HuH-7 (cell line): ENCODE measurements at places on chromosomes 12 and 14.

DNA sequence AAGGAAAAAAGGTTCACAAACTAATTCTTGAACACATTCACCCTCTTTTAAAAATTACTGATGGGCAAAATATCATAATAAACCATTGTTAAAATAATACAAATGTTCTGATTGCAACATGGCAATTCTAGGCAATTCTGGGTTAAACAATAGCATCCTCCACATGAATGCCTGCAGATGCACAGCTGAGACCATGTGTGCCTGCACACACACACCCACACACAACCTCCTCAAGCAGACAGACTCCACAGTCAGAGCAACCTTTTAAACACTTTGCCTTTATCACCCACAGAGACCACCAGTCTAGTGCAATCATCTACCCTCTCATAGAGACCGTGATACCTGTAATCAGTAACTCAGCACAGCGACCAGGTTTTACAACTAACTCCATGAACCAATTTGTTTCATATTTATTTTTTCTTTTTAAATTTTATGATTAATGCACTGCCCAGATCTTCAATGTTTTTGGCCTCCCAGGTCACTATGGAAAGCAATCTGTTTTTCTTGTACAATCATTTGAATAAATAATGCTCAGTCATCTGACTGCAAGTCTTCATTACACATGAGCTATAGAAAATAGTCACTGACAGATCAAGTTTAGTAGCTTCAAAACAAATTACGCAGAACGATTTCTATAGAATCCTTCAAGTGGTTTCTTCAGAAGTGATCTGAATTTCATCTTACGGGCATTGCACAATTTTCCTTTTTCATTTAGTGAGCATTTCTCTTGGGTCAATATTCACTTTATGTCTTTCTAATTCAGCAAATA lies 105.8 kb downstream of the PRKD1 start:
- no peak for DNase-seq

DNA sequence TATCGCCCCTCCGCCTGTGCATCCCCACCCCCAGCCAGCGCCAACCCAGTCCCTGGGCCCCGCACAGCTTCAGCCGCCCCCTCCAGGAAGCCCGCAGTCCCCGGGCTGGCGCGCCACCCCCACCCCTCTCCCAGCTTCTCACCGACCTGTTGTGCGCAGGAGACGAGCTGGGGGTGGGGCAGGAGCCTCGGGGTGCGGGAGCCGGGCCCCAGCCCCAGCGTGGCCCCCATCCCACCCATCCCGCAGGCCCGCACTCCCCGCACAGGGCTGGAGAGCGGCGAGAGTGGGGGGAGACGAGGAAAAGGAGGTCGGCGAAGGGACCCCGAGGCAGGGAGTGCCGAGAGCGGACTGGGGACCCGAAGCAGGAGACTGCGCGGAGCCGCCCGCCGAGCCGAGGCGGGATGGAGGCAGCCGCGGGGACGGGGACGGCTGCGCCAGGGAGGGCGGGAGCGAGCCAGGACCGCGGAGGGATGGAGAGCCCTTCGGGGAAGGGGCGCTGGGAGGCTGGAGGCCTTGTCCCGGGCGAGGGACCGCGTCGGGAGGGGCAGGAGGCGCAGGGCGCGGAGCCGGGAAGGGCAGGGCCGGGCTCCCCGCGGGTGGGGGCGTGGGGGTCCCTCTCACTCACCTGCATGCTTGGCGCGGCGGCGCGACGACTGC lies 498 bp downstream of the PIANP start:
- DNase-seq: no peak

- DNase-seq: no peak
Observed at GRCh38 chr12:66365718-66366490, 63.6 kb downstream of the HELB start.

- DNase-seq: no peak
Observed at GRCh38 chr12:29728030-29728429, 55.7 kb downstream of the TMTC1 start.

DNA sequence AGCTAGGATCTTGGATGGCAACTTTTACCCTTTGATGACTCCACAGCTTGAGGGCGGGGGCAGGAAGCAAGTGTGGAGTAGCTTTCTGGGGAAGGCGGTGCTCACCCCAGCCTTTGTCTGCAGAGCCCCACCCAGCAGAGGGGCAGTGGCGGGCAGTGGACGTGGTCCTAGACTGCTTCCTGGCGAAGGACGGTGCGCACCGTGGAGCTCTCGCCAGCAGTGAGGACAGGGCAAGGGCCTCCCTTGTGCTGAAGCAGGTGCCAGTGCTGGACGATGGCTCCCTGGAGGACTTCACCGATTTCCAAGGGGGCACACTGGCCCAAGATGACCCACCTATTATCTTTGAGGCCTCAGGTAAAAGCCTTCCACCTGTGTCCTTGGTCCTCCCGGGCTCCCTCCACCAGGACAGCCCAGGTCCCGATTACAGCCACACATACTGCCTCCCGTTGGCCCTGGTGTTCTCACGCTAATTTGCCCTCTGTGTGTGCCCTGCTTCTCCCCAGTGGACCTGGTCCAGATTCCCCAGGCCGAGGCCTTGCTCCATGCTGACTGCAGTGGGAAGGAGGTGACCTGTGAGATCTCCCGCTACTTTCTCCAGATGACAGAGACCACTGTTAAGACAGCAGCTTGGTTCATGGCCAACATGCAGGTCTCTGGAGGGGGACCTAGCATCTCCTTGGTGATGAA lies 1.2 kb downstream of the TAPBPL start:
- DNase-seq: no peak

DNA sequence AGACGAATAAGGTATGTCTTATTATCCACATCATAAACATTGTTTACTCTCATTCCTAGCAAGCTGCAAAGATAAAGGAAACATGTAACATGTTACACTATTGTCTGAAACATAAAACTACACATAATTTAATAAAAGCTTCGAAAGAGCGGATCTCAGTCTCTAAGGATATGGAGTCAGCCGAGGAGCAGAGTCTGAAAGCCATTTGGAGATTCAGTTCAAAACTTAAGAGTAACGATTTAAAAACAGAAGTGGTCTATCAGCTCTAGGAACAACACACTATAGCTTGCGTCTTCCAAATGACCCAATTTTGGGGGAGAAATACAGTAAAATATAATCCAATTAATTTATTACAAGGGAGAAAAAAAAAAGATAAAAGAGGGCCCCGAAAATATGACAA lies 775 bp downstream of the NEMF start:
- no peak for DNase-seq

GRCh38 chr14:91253795-91254323 lies 9.4 kb upstream of the GPR68 start:
- no peak for DNase-seq

DNA sequence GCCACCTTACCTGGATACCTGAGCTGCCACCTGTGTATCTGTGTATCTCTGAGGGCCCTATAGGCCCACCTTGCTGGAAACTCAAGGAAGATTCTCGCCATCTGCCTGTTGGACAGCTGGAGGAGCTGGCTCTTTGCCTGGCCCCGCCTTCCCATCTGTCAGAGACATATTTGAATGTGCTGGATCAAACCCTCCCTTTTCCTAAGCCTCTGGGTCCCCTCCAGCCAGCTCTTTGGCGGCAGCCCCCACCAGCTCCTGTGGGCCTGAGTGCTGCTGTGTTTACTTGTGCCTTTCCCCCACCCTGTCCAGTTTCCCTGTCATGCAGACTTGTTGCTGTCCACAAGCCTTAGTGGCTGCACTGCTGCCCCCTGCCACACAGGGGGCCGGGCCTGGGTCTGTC lies 55.9 kb upstream of the SRSF5 start:
- no peak for DNase-seq

DNA sequence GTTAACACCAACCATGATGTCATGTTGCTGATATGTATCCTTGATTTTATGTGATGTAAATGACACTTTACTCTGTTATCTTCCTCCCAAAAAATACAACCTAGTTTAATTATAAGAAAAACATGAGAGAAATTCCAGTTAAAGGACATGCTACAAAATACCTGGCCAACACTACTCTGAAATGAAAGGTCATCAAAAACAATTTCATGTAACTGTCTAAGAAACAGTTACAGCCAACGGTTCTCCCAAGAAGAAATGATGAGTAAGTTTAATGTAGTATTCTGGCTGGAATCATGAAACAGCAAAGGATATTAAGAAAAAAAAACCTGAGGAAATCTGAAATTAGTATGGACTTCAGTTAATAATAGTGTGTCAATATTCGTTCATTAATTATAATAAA lies 653.3 kb upstream of the FOXG1 start:
- DNase-seq: no peak

GRCh38 chr12:8818526-8818925 lies 3.9 kb upstream of the A2ML1 start:
- no peak for DNase-seq

GRCh38 chr12:93109551-93110203 lies 180.6 kb upstream of the EEA1 start:
- DNase-seq: no peak

- no peak for DNase-seq
Observed at GRCh38 chr14:103067231-103067954, 10.0 kb upstream of the CDC42BPB start.

GRCh38 chr14:30521899-30522736 lies 36.8 kb upstream of the G2E3 start:
- no peak for DNase-seq

- DNase-seq: no peak
Observed at GRCh38 chr12:106434526-106434925, 77.0 kb downstream of the POLR3B start.

DNA sequence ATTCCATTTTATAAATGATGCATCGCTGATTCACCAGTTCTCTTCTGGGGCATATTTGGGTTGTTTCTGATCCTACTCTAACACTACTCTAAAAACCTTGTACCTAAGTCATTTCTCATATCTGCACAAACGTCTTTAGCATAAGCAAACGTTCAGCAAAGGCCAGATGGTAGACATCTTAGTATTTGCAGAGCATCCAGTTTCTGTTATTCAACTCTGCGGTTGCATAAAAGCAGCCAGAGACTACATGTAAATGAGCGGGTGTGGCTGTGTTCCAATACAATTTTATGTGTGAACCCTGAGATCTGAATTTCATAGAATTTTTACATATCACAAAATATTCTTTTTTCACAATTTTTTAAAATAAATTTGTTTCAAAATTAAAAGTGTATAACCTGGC lies 22.8 kb upstream of the MMP17 start:
- DNase-seq: no peak

GRCh38 chr12:45509621-45510020 lies 219.9 kb upstream of the ARID2 start:
- DNase-seq: no peak

DNA sequence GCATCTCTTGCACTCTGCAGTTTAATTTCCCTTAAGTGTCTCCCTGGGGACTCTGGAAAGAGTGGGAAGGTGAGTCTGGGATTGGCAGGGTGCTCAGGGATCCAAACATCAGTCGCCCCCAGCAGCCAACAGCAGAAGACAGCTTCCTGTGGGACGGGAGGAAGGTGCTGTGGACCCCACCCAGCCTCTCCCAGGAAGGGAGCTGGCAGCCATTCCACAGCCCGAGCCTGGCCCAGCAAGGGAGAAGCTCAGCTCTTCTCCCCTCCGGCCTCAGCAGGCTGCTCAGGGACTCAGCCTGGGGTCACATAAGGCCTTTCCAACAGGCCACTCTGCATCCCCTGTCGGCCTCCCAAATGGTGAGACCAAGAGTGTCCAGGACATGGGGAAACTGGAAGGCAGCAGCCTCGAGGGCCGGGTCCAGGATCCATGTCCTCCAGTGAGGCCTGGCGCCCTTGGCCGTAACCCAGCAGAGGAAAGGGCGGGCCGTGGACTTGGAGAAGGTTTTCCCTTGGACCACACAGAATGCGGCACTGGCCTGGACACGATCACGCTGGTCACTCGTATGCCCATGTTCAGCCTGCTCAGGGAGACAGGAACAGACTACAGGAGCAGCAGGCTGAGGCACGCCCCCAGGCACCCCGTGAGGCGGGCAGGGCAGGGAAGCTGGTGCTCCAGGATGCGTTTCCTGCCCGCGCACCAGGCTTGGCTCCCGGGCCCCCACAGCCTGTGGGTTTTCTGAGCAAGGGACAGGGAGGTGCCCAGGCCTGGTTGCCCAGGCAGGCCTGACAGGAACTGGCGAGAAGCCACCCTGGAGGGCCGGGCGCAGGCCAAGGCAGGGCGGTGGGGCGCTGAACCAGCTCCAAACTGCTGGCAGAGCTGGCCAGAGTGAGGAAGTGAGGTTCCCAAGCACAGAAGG lies 3.5 kb downstream of the XRCC3 start:
- no peak for DNase-seq

DNA sequence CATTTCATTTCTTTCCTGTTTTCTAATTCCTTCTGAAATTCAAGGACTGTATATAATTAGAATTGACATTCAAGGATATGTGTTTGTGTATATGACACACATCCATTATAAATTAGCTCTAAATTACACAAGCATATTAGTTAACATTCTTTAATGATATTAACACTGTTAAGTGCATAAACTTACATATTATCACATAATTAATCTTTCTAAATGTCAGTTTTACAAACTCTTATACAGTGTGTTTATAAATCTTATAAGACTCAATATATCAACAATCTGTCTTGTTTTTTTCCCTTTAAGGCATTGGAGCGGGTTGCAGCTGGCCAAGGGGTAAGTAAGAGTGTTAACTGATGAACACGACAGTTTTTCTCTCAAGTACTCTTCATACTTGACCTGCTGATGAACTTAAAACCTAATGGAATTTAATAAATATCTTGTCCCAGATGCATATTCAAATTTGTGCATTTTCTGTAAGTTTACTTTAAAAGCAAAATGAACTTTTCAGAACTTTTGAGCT lies 76.1 kb downstream of the METTL25 start:
- DNase-seq: no peak

DNA sequence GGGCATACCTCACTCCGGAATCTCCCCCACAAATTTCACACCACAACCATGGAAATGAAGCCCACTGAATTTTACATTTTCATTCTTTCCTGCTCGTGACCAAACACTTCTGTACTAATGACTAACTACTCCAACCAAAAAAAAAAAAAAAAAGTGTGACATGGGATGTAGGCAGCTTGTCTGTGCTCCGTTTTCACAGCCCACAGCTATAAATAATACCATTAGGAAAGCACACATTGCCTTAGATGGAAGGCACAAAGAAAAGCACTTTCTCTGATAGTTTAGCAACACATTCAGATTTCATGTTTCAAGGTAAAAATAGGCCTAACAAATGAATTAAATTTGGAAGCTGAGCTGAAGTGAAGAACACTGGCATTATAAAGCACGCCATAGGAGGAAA lies 42.5 kb downstream of the DUSP6 start:
- no peak for DNase-seq

- no peak for DNase-seq
Observed at GRCh38 chr14:99635116-99635515, 9.8 kb upstream of the HHIPL1 start.

GRCh38 chr12:6810758-6811157 lies 10.9 kb upstream of the GPR162 start:
- DNase-seq: no peak
